MV-4-11 (cell line): ENCODE measurements at places on chromosomes 7 and 10.
A peak's percentile ranks its signal among the peaks of the same experiment; 100 is the strongest.

- no peak for DNase-seq
These were observed 165.8 kb downstream of the CFTR start for GRCh38 chr7:117645481-117646165.

- DNase-seq = no peak
These were observed 81.8 kb downstream of the PLXNA4 start for GRCh38 chr7:132494474-132494873.

DNA sequence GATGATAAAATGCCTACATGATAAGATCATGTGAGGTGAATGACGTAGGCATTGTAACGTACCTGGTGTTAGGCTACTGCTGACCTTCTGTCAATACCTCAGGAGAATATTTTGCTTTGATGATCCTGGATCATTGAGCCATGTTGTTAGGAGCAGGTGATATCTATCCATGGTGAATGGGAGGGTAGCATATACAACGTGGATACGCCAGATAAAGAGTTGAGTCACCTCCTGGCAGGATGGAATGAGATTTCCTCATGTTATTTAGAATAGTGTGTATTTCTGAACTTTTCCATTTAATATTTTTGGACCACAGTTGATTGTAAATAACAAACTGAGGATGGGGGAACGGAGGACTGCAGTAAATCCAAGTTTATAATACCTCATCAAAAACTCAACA, 11.8 kb upstream of the CLDN12 start:
- no peak for DNase-seq

DNA sequence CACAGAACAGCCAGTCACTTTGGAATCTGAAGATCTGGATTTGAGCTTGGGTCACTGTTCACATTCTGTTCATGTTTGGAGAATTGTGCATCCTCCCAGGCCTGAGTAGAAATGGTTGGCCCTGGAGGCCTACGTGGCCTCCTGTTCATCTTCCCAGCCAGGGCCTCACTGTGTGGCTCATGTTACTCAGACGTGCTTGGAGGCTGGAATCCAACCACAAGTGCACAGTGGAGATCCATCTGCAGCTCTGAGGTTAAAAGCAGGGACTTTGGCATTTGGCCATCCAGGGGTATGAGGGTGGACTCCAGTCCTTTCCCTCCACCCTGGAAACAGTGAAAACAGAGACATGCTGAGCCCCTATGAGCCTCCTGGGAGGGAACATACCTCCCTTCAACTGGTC, 709.0 kb upstream of the IGFBP3 start:
- no peak for DNase-seq

DNA sequence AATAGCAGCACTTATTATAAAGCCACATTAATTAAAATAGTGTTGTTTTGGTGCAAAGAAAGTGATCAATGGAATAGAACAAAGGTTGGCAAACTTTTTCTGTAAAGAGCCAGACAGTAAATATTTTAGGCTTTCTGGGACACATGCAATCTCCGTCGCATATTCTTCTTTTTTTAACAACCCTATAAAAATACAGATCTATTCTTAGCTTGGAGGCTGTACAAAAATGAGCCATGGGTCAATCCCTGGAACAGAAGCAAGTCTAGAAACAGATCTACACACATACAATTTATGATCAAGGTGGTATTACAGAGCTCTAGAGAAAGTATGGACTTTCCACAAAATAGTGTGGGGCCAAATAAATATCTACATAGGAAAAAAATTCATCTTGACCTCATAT, 71.8 kb downstream of the ARHGAP21 start:
- no peak for DNase-seq

DNA sequence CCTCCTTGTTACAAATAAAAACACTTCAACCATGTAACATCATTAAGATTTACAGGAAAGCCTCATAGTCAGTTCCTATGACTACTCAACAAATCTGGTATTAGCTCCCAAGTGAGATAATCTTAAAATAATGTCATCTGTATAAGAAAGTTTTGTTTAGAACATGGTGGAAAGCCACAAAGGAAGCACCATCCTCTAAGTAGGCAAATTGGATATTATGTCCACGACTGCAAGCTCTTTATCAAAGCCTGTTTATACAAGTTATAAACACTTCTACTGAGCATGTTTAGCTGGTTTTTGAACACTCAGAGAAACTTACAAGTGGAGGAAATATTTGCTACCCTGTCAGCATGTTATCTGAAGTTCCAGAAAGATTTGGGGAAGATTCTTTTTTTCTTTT, 349.8 kb downstream of the ARL4A start:
- no peak for DNase-seq

GRCh38 chr7:140920745-140921144, 4.0 kb downstream of the BRAF start:
- no peak for DNase-seq

GRCh38 chr7:104986628-104987259, 27.3 kb upstream of the KMT2E start:
- DNase-seq = no peak

DNA sequence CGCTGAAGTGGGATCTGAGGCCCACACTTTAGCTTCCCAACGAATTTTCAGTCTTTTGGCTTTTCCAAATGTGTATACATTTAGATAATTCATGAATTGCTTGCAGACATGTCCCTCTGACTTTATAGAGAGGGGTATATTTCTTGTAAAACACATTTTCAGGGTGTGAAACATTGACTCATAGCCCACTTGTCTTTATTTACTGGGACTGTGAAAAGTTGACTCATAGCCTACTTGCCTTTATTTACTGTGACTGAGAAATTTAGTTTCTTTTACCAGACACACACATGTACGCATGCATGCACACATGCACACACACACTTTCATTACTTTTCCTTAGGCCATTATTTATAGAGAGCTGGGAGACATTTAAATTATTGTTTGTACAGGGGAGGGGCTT, 79.1 kb downstream of the VTI1A start:
- no peak for DNase-seq

GRCh38 chr7:159038066-159038465, 106.6 kb downstream of the VIPR2 start:
- no peak for DNase-seq

- DNase-seq = peak; percentile 49
These were observed 577 bp downstream of the DNAJB9 start for GRCh38 chr7:108570146-108570755.

- no peak for DNase-seq
These were observed 13.3 kb downstream of the GPR146 start for GRCh38 chr7:1057416-1058291.

DNA sequence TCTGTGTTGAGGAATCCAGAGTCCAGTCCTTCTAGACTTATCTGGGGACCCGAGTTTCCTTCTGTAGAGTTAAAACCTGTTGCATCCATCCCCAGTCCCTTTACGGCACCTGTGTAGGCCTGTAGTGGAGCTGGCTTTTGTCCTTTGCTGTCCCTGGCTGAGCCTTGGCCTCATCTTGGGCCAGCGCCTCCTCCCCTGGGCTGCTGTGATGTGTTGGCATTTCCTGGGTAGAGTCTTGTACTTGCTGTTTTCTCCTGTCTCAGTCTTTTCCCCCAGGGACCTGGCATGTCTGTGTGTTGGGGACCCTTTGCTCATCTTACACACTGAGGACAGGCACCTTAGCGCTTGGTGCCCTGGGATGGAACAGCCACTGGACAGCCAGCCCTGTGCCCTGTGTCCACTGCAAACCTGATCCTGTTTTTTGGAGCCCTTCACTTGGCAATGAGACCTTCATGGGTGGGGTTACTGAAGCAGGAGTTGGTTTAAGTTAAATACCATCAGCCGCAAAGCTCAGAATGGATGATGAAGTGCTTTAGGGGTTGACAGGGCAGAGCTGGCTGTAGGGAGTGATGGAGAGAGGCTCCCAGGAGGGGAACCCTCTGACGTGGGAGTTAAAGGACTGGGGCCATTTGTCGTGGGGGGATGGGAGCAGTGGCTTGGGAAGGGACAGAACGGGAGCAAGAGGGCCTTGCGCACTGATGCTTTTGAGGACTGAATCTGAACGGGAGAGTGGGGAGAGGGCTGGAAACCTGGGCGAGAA, 50.9 kb downstream of the CUX1 start:
- no peak for DNase-seq

GRCh38 chr10:100645613-100646392, 99.6 kb upstream of the PAX2 start:
- DNase-seq = no peak

DNA sequence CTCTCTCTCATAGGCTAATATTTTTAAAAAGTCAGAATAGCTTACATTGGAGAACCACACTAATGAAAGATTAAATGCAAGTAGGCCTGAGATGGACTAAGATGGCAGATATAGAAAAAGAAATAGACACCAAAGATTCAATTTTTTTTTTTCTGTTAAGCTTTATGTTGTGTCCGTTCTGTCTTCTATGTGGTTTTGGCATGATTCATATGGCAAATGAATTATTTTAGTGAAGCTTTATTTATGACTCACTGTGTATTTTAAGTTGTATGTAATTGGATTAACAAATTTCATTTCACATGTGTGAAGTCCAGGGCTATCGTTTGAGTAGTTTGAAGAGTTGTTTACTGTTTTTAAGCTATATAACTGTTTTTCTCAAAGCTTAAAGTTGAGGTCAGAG, 214.8 kb downstream of the CAMK1D start:
- no peak for DNase-seq

- no peak for DNase-seq
These were observed 20.1 kb upstream of the CYP3A5 start for GRCh38 chr7:99699946-99700345.

GRCh38 chr10:4790045-4790444, 36.0 kb upstream of the AKR1E2 start:
- no peak for DNase-seq
